ENCODE measurements at places on chromosomes 6 and 20. TPM values are rescaled to one million over a fixed set of nuclear protein-coding genes. Genes with fewer than 3 reads are reported as not detected.
A peak's percentile ranks its signal among the peaks of the same experiment; 100 is the strongest.

Gene GRM1
- total RNA-seq: not detected

Gene PTGIS
- 1.6 TPM for total RNA-seq

DNA sequence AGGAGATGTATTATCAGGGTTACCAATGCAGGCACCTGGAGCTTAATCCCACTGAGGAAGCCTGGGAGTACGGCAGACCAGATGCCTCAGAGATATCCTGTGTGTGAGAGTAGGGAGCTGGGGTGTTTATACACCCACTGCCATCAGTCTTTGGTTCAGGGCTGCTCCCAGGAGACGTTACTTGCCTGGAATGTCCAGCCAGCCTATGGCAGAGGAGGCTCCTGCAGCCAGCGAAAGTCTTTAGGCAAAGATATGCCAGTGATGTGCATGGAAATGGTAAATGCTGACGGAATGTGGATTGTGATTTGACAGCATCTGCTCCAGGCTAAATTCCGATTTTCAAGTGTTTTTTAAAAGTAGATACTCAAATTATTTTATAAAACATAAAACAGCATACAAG, 282.0 kb downstream of the BTBD3 start:
- DNase-seq: no peak

GRCh38 chr6:40378071-40378724, 209.0 kb downstream of the LRFN2 start:
- DNase-seq: no peak

GRCh38 chr6:167699141-167699931, 127.4 kb upstream of the AFDN start:
- peak; percentile 83 for DNase-seq

GRCh38 chr6:96089173-96089572, 73.4 kb downstream of the FUT9 start:
- DNase-seq: no peak

DNA sequence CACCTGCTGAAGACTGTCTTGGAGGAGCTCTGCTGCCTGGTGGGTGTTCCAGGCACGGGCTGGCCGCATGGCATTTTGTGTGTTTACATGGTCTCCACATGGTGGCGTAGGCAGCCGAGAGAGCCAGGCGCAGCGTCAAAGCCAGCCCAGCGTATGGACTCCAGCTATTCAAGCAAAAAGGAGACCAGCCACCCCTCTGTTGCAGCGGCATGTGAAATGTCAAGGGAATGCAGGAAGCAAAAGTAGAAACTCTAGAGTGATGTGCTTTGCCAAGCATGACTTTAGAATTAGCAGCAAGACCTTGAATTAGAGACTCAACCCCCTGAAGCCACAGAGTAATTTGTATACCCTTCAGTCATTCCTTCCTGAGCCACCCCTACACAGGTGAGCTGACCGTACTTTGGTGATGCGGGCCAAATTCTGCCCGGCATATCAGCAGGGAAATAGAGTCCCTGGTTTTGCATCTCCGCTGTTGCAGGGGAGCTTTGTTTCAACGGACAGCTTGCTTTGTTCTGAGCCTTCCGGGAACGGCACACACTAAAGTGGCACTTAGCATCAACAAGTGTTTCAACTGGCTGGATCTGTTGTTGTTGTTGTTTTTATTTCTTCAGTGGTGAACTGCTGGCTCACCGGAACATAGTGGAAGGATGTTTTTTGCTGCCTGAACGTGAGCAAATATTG, 48.5 kb downstream of the FNDC1 start:
- peak; percentile 42 for DNase-seq

DNA sequence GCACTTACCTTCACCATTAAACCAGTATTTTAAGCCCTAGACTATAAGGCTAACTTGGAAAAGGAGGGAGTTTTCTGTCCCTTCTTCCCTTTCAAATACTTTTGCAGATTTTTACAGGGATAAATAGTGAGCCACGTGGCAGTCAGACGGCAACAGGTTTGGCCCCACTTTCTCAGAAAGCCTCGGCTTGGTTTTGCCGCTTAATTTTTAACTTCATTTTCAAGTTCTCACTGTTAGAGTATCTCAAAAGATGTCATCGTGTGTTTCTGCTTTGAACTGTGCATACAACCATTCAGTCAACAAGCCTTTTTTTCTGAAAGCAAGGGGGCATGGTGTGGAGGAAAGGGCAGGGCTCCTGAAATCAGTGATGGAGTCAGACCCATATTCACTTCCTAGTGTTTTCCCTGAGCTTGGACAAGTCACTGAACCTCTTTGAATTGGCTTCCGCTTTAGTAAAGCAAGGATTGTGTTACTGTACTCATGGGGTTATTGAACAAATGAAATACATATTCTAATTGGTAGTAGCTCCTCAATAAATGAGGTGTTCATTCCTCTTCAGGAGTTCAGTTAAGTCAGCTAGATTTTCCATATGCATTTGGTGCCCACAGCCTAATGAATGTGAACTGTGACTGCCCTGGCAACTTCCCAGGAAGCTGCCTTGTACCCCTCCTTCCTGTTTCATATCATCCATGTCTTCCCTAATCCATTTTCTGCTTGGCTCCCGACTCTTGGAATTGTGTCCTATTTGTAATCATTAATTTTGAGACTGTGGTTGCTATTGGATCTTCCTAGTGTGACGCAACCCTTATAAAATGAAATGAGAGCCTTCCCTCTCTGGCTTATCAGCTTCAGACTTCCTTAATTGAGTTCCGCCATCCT, at the start of gene SLC17A2:
Gene SLC17A2, minus strand, starts transcription at position 160 of the 879 bp plus-strand sequence. CDS start 4,895 bp downstream, outside the sequence.
- no peak for DNase-seq

DNA sequence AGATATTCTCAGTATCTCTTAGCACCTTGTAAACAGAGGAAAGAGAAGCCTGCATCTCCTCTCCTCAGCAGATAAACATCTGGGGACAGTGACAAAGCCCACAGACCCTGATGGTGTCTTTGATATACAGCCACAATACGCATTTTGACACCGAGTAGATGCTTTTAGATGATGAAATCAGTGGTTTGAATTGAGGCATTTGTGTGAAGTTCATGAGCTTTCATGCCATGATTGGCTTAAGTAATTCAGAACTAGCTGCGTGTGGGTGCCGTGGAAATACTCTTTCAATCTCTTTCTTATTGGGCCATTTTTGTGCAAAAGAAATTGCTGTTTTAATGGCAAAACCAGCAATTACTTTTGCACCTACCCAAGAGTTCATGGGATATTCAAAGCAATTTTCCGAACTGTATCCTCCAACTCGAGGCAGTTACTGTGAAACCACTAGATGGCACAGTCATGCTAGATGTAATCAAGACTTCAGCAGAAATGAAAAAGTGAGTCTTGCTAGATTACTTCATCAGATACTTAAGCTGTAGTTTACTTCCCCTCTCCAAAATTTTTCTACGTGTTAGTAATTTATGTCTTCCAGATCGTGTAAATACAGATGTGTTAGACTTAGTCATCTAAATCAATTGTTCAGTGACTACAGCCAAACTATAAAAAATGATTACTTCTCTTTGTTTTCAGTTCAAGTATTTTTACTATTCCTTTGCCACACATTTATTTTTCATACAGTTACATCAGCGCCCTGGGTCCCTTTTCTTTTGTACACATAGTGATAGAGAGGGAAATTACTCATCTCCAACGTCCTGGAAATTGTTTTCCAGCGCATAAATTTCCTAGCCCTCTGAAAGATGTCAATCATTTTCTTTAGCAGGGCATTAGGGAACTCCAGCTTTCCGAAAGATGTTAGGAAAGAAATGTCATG, 49.4 kb downstream of the IYD start:
- DNase-seq: peak; percentile 49

DNA sequence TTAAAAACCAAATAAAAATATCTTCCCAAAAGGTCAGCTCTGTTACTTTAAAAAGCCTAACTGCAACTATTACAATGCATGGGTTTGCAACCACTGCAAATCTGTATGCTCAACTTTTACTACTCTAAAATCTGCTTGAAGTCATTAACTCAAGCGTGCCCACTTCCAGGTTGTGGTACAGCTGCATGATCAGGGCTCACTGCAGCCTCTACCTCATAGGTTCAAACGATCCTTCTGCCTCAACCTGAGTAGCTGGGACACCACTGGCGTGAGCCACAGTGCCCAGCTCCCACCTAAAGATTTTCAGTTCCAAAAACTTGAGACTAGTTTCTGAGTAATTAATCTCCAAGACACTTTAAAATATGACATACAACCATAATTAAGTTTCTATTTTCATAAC, 8.2 kb downstream of the DIDO1 start:
- peak; percentile 88 for DNase-seq

- DNase-seq: no peak
Observed at GRCh38 chr20:54475334-54476168, at the start of gene DOK5. Gene DOK5 (plus strand): TSS chr20:54475593. CDS start chr20:54475947, 354 bp downstream.
